ENCODE measurements at places on chromosomes 1 and 21.

DNA sequence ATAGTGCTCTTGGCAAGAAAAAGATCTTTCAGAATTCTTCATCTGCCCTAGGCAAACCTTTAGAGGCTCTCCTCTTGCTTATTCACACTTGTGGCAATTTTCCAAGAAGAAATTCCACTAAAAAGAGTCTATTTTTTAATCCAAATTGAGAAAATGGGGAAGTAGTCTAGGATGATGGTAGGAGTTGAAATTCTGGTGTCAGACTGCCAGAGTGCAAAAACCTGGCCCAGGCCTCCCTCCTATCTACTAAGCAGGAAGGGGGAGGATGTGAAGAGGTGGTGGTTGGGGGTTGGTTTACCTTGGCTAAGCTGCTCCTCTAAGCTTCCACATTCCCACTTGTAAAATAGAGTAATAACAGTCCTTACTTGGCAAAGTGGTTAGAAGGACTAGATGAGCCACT lies 120.6 kb upstream of the KCNJ15 start:
- DNase-seq = no peak

- DNase-seq = no peak
Measured at GRCh38 chr1:88802950-88803349, 88.4 kb downstream of the GTF2B start.

DNA sequence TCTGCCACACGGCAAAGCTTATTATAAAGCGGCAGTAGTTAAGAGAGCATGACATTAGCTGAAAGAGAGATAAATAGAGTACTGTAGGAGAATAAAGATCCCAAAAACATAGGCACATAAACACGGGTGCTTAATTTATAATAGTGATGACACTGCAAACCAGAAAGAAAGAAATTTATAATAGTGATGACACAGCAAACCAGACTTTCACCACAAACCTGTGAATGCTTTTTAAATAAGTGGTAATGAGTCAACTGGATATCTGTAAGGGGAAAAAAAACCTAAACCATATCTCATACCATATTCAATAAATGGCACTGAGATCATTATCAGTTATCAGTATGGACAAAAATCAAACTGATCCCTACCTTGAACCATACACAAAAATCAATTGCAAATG lies 25.5 kb downstream of the USP1 start:
- no peak for DNase-seq

GRCh38 chr1:26477446-26478152 lies 5.4 kb downstream of the HMGN2 start:
- DNase-seq = no peak

GRCh38 chr1:235968831-235969230 lies 96.1 kb downstream of the NID1 start:
- DNase-seq = no peak

DNA sequence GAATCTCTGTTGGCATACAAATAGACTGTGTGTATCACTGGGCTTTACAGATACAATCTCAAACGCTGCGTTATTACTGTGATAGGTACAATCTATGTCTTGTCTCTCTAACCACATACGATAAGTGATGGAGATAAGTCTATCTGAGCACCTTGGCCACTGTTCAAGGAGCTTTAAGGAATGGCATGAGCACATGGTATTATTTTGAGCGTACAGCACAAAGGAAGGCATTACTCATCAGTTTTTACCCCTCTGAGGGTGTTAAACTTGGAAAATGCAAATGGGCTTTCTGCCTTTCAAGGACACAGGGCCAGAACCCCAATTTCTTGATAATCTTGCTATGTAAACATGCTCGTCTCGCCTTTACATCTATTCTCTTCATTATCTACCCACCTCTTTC lies 11.6 kb upstream of the SIPA1L2 start:
- no peak for DNase-seq

DNA sequence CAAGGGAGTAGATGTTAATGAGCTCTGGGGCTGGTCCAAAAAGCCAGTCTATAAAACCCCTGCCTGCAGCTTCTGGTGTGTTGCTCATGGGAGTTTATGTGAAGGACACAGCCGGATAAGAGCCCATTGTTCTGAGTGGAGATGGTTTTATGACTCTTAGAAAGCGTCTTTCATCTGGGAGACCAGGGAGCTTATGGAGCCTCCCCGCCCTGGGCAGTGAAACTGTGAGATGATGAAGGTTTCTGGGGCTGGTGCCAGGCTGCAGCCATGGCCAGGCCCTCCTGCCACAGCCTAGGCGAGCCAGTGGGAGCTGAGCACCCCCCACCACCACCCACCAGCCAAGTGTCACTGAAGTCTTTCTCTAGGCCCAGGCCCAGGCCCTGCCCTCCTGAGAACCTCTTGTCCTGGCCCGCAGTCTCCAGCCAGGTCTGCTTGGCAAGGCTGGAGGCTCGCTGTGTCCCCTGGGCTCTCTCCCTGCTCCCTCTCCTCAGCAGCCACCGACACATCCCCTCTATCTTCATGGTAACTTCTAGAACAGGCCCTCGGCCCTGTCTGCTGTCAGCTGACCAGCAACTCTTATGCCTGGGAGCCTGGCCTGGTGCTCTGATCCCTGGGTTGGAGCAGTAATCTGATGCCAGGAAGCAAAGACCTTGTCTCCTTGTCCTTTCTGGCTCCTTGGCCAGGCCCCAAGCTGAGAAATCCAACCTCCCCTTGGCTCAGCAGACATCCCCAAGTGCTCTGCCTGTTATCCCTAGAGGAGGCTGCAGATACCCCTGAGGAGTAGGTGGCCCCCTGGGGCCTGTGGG lies 7.6 kb upstream of the ARHGEF10L start:
- no peak for DNase-seq

- DNase-seq = no peak
Measured at GRCh38 chr1:17277511-17278159, 28.7 kb downstream of the PADI3 start.

DNA sequence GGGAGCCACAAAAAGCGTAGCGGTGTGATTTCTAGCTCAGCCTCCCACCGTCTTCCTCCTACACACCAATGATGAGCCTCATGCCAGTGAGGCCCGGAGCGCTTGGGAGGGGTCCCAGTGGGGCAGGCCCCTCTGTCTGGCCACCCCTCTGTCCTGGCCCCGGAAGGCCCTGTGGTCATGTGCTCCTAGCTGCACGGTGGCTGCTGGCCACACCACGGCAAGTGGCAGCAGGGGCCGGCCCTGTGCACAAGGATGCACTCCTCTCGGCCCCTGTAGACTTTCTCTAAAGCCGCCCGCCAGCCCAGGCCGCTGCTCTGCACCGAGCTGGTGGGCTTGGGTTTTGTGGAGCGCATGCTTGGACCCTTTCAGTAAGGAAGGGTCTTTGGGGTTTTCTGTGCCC lies 53.6 kb downstream of the KCNAB2 start:
- DNase-seq = no peak

GRCh38 chr1:93440272-93440671 lies 7.6 kb upstream of the FNBP1L start:
- no peak for DNase-seq

DNA sequence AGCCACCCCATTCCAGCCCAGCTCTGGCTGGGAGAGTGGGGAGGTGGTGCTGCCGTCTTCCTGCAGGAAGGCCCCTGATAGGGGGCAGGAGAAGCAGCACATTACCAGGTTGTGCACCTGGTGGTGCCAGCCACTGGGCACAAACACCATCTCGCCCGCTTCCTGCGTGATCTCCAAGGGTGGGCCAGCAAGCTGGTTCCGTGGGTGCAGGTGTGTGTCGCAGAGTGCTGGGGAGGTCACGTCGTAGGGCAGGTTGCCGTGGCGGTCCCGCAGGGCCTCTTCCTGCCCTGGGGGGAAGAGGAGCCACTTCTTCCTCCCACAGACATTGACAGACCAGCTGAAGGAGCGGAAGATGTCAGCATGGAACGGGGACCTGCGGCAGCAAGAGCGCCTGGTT lies 1.8 kb downstream of the JMJD4 start:
- DNase-seq = no peak

GRCh38 chr1:78980511-78980910 lies 26.0 kb downstream of the ADGRL4 start:
- no peak for DNase-seq

DNA sequence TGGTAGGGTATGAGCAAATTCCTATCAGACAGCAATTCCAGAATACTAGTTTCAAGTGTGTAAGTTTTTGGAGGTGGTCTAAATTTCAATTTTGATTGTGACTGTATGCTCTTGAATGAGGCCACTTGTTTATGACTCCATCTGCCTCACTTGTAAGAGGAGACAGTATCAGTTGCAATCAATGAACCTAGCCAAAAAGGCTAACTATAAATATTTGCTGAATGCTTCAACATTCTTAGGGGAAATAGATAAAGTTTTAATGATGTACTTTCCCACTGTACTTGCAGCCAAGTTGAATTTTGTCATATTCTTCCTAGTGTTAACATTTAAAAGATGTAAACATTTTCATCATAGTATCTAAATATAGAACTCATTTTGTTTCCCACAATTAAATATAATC lies 32.1 kb upstream of the RWDD3 start:
- no peak for DNase-seq
